ENCODE measurements at places on chromosomes 3 and 15. TPM values are rescaled to one million over a fixed set of nuclear protein-coding genes. Genes with fewer than 3 reads are reported as not detected.

UBAP1L gene
- total RNA-seq, result 0.91 TPM

ADIPOQ gene
- total RNA-seq, result not detected

ZNF385D gene
- total RNA-seq, result not detected

CCDC33 gene
- total RNA-seq, result 7.6 TPM

LTK gene
- total RNA-seq, result 0.06 TPM

EFCC1 gene
- total RNA-seq, result not detected

PPP1R14D gene
- 0.28 TPM for total RNA-seq

PROK2 gene
- total RNA-seq, result not detected

Data from A549 treated with DMSO at 1 μM for 4 hours (cell line).